H9 (cell line): ENCODE measurements at places on chromosomes 5 and 9. TPM values are rescaled to one million over a fixed set of nuclear protein-coding genes. Genes with fewer than 3 reads are reported as not detected.

DNA sequence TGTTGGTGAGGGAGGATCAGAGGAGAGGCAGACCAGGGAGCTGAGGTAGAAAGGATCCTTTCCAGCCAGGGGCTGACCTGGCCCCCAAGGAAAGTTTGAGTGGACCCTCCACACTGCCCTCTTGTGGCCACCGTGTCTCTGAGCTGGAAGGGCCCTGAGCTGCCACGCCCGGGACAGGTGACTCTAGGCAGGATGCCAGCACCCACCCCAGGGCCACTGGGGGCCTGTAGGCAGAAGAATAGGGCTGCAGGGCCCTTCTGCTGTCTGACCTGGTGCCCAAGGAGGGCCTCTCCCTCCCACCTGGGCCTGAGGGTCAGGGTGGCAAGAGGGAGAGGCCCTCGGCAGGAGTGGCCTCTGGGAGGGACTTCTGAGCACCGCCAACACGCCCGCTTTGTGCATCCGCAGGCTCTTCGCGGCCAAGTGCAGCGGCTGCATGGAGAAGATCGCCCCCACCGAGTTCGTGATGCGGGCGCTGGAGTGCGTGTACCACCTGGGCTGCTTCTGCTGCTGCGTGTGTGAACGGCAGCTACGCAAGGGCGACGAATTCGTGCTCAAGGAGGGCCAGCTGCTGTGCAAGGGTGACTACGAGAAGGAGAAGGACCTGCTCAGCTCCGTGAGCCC, 76.8 kb downstream of the LMX1B start:
- peak; percentile 83 for DNase-seq

GRCh38 chr9:31445960-31446359, 938.5 kb upstream of the ACO1 start:
- DNase-seq = no peak

- peak; percentile 55 for DNase-seq
These were observed 248.6 kb upstream of the ANKRD55 start for GRCh38 chr5:56481428-56482357.

- DNase-seq = no peak
These were observed 142.4 kb downstream of the HSD17B3 start for GRCh38 chr9:96159596-96159995.

DNA sequence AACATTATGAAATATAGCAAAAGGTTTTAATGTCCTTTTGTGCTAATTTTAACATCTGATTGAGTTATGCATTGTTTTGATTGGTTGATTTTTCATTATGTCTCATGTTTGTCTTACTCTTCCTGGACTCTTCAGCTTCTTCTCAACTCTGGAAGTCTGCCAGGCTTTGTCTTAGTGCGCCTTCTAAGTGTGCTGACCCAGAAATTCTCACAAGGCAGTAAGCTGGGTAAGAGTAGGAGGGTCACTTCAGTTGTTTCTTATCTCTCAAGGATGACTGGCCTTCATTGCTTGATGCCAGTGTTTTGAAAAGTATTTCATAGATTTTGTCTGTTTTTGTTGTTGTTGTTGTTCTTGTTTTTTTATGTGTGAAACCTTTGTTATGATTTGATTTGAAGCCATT, 59.2 kb downstream of the RIC1 start:
- no peak for DNase-seq

- DNase-seq = no peak
These were observed 5.5 kb upstream of the MAML1 start for GRCh38 chr5:179727106-179727505.

The PLK2 gene
- 24.3 and 26.2 TPM in 2 replicates for total RNA-seq

The NTRK2 gene
- total RNA-seq = 0.02 TPM in 1 of 2 replicates, not detected in the other

The SLC6A3 gene
- 0.50 and 0.61 TPM in 2 replicates for total RNA-seq
